ENCODE measurements at places on chromosomes 5 and 9.

- DNase-seq = no peak
Observed at GRCh38 chr9:131872702-131873101, 132.8 kb upstream of the RAPGEF1 start.

- DNase-seq = no peak
Observed at GRCh38 chr9:127131871-127132270, 9.4 kb upstream of the ANGPTL2 start.

- DNase-seq = no peak
Observed at GRCh38 chr9:3951161-3951665, 348.7 kb downstream of the GLIS3 start.

GRCh38 chr9:2339416-2339815 is 282.2 kb upstream of the VLDLR start:
- no peak for DNase-seq

- no peak for DNase-seq
Observed at GRCh38 chr5:55036477-55036876, 12.4 kb downstream of the GZMK start.

GRCh38 chr5:77306531-77306930 is 96.1 kb downstream of the PDE8B start:
- no peak for DNase-seq

All from AG04449 (cell line).